ENCODE measurements at places on chromosomes 13 and 19. TPM values are rescaled to one million over a fixed set of nuclear protein-coding genes. Genes with fewer than 3 reads are reported as not detected.
A peak's percentile ranks its signal among the peaks of the same experiment; 100 is the strongest.

Gene WASF3
- total RNA-seq = 15.8 TPM

Gene ZNF541
- total RNA-seq = 0.39 TPM

DNA sequence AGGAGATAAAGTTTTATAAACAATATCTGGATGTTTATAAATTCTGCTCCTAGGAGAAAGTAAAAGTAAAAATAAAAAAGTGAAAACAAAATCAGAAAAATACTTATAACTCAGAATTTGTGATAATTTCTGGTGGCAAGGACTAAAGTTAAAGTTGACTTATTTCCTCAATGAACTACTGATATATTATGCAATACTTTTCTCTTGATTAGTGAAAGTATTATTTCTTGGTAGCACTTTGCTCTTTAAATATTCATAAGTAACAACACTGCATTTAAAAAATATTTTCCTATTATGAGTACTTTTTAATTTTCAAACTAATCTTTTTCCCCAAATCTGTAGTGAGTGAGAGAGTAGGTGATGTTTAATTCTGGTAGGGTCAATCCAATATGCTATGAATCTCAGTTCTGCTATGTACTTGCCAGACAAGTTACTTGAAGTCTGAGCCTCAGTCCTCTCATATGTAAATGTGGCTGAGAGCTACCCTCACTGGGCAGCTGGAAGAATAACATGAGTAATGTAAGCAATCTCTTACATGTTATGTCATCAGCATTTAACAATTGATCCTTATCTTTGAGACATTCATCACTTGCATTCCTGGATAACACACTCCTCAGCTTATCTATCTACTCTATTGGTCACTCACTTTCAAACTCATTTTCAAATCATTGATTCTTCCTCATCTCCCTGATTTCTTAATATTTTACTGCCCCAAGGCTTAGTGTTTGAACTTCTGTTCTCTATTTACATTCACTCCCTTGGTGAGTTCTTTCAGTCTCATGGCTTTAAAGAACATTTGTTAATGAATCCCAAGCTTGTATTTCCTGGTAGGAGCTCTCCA, 239.0 kb downstream of the RGCC start:
- peak; percentile 80 for DNase-seq

- no peak for DNase-seq
Measured at GRCh38 chr13:73129023-73129422, 70.2 kb downstream of the KLF5 start.

GRCh38 chr19:41801792-41802211, 5.4 kb downstream of the CEACAM3 start:
- DNase-seq = no peak

Measured in dermis microvascular lymphatic vessel endothelial cell (primary cell).